ENCODE measurements at places on chromosomes 7 and 10.

DNA sequence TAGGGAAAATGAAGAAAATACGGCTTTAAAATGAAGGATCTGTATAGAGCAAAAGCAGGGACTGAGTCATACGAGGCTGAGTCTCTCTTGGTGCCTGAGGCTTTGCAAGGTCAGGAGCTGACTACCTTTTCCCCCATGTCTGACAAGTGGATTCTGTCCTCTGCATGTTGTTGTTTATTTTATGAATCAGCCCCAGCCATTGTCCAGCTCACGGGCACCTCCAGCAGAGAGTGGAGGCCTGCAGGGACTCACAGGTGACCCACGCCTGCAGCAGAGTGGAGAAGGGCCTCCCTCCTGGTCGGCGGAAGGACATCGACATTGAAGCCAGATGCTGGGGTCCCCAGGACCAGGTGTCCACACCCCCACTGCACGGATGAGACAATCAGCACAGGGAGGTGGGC, 233.9 kb downstream of the WDR37 start:
- DNase-seq = no peak

GRCh38 chr7:131046246-131046645, 281.4 kb upstream of the MKLN1 start:
- DNase-seq = no peak

- no peak for DNase-seq
These were observed 43.2 kb downstream of the C7orf33 start for GRCh38 chr7:148633761-148634160.

DNA sequence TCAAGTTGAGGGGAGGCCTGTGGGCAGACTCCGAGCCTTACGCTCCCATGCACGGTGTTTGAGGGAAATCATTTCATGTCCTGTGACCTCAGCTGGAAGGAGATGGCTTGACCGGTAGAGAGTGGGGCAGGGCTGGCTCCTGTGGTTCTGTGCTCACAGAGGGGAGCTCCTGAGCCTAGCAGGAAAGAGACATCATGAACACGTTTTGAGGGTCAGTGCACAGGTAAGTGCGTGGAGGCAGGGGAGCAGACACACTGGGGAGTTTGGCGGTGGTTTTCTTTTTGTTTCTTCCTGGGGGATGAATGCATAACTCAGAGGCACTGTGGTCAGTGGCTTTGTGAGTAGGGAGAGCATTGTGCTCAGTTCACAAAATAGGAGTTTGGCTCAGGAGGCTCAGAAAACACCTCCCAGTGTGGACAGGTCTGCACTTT, 22.5 kb downstream of the ADCY1 start:
- DNase-seq = no peak

- no peak for DNase-seq
These were observed 66.7 kb downstream of the ARL4A start for GRCh38 chr7:12754179-12754578.

GRCh38 chr10:79627075-79627474, 16.3 kb downstream of the SFTPA1 start:
- no peak for DNase-seq

Data from activated T-cell treated with anti-CD3 and anti-CD28 coated beads, Interleukin-2, amount 50 U/mL, for 72 hours (primary cell).